ENCODE measurements at places on chromosomes 5 and 9. TPM values are rescaled to one million over a fixed set of nuclear protein-coding genes. Genes with fewer than 3 reads are reported as not detected.

- no peak for DNase-seq
Observed at GRCh38 chr5:19031491-19031890, 956.5 kb downstream of the CDH18 start.

The FCN2 gene
- not detected for total RNA-seq

GRCh38 chr5:116475338-116475737, 99.3 kb downstream of the SEMA6A start:
- no peak for DNase-seq

GRCh38 chr5:152181461-152181860, 223.6 kb downstream of the NMUR2 start:
- DNase-seq: no peak

DNA sequence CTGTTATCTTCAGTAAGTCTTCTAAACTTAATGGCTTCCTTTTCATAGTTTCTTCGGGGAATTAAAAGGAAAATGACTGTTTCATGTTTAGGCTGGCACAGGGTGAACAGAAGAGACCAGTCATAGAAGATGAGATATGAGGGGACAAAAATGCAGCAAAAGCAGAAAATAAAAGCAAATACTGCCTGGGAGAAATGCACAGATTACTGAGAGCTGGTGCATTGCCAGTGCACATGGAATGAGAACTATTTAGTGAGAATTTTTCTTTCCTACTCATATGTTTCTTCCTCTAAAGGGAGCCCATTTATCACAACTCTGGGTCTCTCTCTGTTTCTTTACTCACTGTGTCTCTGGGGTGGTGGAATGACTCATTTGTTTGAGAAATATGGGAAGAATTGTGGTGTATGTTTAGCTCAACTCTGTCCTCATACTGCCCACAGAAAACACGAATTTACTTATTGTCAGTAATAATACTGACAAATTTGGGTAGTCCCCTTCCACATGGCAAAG, 25.9 kb upstream of the ANKRD55 start:
- peak; percentile 13 for DNase-seq

All from dermis blood vessel endothelial cell (primary cell).